ENCODE measurements at places on chromosomes 3 and 15.
A peak's percentile ranks its signal among the peaks of the same experiment; 100 is the strongest.

GRCh38 chr3:141659821-141660613, 78.1 kb upstream of the RNF7 start:
- DNase-seq = peak; percentile 26

DNA sequence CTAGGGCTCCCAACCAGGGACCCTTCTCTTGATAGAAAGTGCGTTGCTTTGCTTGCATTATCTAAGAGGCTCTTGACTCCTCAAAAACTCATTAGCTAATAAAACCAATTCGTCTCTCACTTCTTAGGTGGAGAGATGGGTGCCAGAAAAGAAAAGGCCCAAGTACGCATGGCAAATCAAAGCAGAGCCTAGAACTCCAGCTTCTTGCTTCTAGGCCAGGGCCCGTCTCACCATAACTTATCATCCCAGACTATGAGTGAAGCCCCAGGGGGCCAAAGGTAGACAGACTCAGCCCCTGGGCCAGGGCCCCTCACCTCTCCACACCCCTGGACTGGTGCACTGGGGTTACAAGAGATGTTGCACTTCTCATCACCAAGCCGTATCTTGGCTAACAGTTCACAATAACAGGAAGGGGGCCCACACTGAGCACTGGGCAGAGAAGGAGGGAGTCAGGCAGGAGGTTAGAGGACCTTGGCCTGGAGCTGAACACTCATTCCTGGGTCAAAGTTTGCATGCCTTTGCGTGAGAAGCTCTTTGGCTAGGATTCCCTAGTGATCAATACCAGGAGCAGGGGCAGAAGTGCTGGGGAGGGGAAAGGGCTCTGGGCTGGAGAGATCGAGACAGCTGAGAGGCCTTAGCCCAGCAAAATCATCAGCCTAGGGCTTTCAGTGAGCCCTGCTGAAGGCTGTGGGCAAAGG, 5.4 kb upstream of the CYP1A1 start:
- DNase-seq = no peak

GRCh38 chr15:79769069-79769481, 127.7 kb downstream of the MTHFS start:
- no peak for DNase-seq

DNA sequence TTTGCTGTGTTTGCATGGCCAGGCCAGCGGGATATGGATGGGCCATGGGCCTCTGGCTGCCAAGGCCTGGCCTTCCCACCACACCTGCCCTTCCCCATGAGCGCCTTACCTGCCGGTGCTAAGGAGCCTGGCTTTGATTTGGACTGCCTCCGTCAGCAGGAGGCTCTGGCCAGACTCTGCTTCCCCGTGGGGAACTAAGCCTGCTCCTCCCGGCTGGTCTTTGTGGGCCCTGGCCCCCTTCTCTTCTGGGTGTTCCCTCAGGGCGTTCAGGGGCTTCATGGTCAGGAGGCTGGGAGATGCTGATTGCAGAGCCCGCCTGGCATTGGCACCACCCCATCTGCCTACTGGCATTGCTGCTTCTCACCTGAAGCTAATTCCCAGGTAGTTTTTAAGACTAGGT, 45.2 kb downstream of the SMAD6 start:
- no peak for DNase-seq

- no peak for DNase-seq
Observed at GRCh38 chr3:183538486-183538885, 17.0 kb downstream of the KLHL6 start.

DNA sequence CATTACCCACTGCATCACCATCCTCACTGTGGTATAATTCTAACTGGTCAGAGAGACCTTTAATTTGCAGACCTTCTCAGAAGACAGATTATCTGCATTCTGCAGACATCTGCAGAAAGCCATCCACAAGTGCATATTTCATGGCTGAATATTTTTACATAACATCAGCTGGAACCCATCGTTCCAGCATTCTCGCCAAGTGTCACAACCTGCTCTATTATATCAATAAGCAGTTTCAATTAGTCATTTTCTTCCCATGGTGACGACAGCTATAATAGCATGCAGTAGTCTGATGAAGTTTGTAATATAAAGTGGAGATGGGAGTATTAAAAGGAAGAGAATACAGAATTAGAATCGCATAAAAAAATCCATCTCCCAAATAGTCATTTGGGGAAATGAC, 334.7 kb downstream of the FHIT start:
- DNase-seq = no peak

DNA sequence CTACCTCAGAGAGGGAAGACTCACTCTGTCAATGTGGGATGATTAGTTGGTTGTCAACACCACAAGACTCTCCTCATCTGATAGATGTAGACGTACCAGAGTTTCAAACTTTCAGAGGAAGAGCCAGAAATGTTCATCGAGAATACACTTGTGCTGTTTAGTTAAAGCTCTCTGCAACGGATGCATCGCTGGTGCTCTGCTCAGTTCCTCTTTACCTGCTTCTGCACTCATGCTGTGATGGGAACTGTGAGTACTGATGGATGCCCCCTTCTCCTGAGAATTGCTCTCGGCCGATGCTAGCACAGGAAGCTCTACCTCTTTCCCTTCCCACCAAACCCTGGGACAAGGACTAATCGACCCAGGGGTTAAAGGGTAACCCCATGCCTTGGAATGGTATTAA, 51.8 kb upstream of the CCDC54 start:
- DNase-seq = no peak

DNA sequence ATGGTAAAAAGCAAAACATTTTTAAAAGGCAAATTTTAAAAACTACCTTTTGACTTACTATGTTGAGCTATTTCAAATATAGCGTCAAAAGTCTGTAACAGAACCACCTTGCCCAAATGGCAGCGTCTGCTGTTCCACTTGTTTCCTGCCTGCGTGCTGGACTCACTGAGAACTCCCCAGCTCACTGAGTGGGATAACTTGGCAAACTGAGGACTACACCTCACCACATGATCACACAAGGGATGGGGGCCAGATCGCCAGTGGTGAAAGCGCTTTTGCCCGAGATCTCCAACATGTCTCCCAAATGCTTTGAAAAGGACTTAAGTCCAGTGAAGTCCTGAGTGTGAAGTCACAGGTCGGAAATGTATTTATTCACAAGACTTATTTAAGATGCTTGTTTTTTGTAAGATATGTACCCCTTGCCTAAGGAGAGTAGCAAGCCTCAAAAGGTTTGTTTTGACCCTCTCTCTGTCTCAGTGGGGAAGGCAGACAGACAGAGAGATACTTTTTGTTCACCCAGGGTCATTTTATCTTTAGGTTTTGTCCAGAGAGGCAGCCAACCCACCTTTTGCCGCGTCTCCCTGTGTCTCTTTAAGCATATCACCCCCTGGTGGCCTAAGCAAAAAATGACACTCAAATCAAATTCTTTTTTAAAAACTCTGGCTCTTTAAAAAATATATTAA, 192.6 kb downstream of the PDZRN3 start:
- no peak for DNase-seq

- DNase-seq = no peak
Observed at GRCh38 chr15:58487041-58487723, 55.4 kb downstream of the LIPC start.

DNA sequence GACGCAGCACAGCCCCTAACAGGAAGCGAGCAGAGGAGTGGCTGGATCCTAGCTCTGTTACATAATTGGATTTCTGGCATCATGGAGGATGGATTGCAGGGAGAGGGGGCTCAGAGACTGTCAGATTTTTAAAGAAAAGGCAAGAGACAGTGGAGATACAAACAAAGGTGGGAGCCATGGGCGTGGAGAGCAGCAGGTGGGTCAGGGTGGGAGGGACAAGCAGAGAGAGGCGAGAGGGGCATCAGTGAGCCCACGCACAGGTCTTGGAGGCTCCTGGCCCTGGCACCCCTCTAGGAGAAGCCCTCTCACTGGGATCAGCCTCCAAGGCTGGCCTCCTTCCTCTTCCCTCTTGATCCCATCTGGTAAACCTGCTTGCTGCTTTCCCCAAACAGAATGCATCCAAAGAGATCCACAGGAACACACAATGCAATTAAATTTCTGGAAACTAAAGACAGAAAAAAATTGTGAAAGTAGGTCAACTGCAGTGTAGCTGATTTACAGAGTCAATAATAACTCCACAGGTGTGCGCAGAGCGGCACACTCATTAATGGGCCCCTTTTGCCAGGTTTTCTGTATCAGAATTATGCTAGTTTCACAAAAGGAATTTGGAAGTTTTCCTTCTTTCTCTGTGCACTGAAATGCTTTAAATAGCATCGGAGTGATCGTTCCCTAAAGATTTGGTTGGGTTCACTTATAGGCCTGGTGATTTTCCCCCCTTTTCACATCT, 66.1 kb downstream of the LSM3 start:
- DNase-seq = no peak

GRCh38 chr15:99322643-99323405, 71.5 kb downstream of the LRRC28 start:
- DNase-seq = no peak

DNA sequence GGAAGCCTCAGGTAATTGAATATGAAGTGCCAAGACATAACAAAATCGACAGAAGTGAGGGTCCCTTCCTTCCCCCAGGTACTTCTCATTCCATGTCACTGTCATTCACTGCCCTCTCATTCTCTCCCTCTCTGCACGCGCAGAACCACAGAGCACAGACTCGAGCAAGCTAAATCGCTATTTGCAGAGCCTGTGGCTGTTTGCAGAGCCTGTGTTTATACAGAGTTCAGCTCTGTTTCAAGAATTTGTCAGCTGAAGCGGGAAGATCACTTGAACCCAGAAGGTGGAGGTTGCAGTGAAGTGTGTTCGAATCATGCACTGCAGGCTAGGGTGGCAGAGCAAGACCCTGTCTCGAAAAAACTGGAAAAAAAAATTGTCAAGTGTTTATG, 2.5 kb downstream of the VILL start:
- DNase-seq = no peak

- no peak for DNase-seq
Observed at GRCh38 chr15:99956820-99957641, 223.8 kb upstream of the LYSMD4 start.

DNA sequence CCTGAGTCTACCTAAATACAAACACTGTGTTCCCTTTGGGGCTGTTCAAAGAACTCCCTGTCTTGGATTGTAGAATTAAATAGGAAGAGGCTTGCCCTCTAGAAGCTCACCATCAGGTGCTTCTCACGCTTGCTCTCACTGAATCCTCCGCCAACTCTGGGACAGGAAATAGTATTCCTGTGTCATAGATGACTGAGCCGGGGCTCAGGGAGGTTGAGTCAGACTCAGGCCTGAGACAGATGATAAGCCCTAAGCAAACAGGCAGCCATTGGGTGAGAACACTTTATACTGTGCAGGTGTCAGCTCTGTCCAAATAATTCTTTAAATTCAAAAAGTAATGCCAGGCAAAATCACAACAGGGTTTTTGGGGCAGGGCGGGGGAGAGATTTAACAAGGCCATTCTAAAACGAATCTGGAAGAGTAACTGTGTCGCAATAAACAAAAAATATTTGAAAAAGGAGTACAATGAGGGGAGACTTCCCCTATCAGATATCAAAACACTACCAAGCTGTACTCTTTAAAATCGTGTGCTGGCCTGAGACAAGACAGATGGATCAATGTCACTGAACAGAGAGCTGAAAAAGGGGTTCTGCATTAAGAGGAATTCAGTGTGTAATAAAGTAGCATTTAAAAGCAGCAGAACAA, 59.0 kb downstream of the EPHB3 start:
- DNase-seq = no peak

DNA sequence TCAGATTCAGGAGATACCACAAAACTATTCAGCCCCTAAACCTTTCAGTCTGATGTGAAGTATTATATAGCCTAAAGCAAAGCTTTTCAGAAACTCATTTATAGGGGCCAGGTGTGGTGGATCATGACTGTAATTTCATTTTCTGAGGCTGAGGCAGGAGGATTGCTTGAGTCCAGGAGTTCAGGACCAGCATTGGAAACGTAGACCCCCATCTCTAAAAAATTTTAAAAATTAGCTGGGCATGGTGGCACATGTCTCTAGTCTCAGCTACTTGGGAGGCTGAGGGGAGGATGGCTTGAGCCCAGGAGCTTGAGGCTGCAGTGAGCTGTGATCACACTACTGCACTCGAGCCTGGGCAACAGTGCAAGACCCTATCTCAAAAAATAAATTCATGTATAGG, 60.0 kb downstream of the TMOD3 start:
- no peak for DNase-seq

- DNase-seq = no peak
Observed at GRCh38 chr3:195005759-195006510, 265.0 kb downstream of the XXYLT1 start.

- no peak for DNase-seq
Observed at GRCh38 chr3:177150970-177151627, 46.2 kb downstream of the TBL1XR1 start.

DNA sequence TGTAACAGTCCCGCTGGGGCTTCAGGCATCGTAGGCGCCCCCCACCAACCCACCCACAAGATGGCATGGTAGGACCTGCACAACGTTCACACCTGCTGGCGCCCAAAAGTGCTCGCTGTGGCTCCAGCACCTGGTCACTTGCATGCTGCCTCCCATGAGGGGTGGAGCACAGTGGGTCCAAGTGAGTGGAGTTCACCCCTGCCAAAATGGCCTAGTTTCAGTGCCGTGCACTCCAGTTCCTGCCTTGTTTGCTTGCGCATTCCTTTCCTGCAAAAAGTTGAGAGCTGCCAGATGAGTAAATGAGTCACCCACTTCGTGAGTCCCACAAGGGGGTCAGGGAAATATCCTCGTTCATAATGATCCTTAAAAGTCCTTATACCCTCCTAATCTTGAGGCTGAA, 788.7 kb upstream of the DPPA4 start:
- DNase-seq = no peak

DNA sequence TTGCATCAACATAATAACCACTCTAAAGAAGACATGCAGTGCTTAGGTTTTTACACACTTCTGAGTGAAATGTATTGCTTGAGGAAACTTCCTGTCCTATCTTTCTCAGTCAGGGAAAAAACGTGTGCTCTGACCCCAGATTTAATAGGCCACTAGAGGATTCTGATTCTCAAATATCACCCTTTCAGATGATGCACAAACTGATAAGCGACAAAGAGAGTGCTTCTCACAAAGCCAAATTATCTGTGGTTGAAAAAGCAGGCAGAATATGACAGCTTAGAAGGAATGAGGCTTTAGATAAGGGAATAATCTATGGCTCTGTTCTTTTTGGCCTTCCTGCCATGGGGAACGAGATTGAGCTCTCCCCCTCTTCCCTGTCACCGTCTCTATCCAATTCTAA, 583.4 kb upstream of the SGO1 start:
- DNase-seq = no peak

GRCh38 chr15:26698555-26698954, 74.3 kb downstream of the GABRB3 start:
- DNase-seq = no peak

DNA sequence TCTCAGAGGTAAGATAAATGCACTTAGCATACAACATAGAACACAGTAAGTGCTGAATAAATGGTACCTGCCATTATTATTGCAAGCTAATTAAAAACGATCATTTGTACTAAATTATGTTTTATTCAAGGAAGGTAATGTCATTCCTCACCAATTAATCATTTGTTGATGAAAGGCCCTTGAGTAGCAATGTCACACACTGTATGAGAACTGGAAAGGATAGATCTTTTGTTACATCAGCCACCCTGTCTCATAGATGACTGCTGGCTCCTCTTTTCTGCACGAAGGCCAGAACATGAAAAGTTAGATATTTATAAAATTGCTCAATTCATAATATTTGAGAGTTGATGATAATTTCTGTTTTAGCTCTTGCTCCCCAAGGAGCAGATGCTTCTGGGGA, 415.4 kb downstream of the RBMS3 start:
- DNase-seq = no peak
